Iris pigment epithelial cell (primary cell): ENCODE measurements at places on chromosomes 2 and 18.

DNA sequence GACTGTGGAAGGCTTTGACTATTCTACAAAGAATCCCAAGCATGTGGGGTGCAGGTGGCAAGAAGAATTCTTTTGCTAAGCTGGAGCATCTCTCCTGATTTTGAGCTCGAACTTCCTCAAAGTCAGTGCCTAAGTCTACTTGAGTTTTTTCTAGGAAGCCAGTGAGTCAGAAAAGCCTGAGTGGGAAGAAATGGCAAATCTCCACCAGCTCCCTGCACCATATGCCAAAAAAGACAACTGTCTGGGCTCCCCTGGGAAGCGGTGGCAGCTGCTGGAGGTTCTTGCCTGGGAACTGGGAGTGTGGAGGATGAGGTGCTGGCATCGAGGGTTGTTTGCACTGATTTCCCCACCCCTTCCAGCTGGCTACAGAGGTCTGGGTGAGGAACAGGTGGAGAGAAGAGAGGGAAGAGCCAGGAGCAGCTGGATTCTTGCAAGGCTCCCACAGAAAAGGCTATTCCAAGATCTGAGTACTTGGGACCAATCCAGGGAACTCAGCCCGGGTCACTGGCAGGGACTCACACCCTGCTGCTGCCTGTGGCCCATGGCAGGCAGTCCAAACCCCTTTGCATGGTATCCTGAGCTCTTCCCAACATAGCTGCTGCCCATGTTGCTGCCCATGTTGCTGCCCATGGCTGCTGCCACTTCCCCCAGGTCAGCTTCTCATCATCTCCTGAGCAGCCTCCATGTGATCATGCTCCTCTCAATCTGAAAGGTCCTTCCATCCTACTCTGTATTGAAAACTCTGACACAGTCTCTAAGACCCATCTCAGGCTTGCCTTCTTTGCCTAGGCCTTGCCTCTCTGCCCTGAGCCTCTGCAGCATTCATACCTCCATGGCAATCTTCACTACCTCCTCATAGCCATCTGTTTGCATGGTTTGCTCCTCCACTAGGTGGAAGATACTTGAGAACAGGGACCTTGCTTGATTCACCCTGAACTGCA lies 128.3 kb upstream of the SPATS2L start:
- peak; percentile 8 for DNase-seq

- DNase-seq, result peak; percentile 65
Observed at GRCh38 chr2:39114771-39115170, 6.1 kb downstream of the SOS1 start.

DNA sequence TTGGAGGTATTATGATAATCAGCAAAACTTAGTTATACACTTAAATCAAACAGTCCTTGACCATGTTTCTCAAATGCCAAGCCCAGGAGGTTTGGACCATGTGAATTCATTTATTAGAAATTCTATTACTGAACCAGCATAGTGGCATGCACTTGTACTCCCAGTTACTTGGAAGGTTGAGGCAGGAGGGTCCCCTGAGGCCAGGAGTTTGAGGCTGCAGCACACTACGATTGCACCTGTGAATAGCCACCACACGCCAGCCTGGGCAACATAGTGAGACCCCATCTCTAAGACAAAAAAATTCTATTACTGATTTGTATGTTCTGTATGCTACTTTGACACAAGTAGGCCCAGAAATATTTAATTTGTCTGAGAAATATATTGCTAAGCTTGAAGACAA lies 43.6 kb upstream of the FZD7 start:
- DNase-seq, result no peak

DNA sequence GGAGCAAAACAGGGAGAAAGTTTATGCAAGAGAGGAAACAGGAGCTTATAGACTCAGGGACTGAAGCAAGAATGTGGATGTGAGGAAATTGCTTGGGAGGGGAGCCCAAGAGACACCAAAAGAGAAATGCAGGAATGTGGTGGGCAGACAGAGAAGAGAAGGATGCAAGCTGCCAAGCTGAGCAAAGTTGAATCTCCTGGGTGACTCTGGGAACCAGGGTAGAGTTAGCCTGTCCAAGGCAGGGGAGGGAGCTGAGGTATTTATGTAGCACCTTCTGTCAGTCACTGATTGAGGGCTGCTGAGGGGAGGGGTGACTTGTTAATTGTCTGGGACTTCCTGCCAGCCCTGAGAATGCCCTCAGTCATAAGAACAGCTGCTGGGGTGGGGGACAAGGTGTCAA lies 464.3 kb downstream of the NBAS start:
- no peak for DNase-seq

GRCh38 chr2:157194097-157194688 lies 63.3 kb upstream of the GALNT5 start:
- DNase-seq, result peak; percentile 76

- DNase-seq, result no peak
Observed at GRCh38 chr2:15539999-15540398, 21.1 kb downstream of the NBAS start.

- DNase-seq, result no peak
Observed at GRCh38 chr2:241768850-241769249, 7.8 kb upstream of the GAL3ST2 start.

- no peak for DNase-seq
Observed at GRCh38 chr2:176621350-176621749, 352.1 kb downstream of the MTX2 start.

- peak; percentile 28 for DNase-seq
Observed at GRCh38 chr2:86193901-86194567, 1.2 kb downstream of the IMMT start.

- peak; percentile 12 for DNase-seq
Observed at GRCh38 chr2:164014068-164014731, 278.4 kb upstream of the FIGN start.

GRCh38 chr18:2135309-2135708 lies 436.0 kb downstream of the METTL4 start:
- no peak for DNase-seq

DNA sequence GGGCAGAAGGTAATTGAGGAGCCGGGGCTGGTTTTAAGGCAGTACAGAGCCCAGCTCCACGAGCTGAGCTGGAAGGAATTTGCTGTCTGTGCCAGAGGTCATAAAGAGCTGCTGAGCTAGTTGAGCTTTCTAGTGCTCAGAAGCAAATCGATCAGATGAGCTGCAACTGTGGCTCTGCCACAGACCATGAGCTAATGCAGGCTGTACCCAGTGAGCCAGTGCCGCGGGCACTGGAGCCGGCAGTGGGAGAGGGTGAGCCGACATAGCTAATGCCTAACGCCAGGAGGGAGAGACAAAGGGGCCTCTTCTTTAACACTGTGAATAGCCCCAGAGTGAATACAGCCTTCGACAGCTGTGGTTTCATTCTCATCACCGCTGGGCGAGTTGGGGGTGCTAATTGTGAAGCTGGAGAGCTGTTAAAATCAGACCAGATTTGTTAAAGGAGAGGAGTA lies 410.1 kb upstream of the TCF4 start:
- DNase-seq, result peak; percentile 24

DNA sequence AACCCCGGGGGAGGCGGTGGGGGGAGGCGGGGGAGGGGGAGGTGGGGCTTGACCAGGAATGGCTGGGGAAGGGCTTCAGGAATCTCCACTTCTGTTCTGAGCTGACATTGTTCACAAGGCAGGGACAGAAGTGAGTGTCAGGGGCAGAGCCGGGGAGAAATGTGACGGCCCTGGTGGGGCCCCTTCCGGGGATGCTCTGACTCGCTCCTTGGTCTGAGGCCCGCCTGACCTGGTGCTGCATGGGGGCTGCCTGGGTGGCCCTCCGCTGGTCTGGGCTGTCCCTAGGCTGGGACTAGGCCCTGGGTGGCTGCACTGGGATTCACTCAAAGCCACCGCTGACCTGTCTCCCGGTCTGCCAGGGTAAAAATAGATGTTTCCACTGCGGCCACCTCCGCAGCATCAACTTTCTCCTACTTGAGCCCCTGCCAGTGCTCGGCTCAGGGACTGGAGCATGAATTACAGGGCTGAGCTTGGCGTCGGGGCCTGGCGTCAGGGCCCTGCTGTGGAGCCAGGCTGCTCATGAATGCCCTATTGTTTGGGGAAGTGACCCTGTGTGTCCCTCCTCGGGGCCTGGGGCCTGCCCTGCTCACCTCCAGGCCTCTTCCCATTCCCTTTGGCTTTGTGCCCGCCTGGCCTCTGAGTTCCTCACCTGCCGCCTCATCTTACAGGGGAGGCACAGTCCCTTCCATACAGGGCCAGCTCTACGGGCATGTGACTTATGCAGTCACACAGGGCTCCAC lies 247.5 kb downstream of the DYSF start:
- DNase-seq, result no peak

DNA sequence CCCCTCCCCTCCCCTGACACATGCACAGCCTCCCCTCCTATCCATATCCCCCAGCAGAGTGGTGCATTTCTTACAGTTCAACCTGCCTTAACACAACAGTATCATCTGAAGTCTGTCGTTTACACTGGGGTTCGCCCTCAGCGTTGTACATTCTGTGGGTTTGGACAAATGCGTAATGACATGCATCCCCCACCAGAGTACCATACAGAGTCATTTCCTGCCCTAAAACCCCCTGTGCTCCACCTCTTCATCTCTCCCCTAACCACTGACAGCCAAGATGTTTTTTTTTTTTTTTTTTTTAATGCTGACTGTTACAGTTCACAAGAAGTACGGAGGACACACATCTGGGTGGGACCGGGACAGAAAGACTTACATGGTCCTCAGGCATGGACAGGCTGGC lies 22.6 kb downstream of the POMC start:
- DNase-seq, result no peak

- no peak for DNase-seq
Observed at GRCh38 chr18:9737006-9737405, 28.9 kb downstream of the RAB31 start.

DNA sequence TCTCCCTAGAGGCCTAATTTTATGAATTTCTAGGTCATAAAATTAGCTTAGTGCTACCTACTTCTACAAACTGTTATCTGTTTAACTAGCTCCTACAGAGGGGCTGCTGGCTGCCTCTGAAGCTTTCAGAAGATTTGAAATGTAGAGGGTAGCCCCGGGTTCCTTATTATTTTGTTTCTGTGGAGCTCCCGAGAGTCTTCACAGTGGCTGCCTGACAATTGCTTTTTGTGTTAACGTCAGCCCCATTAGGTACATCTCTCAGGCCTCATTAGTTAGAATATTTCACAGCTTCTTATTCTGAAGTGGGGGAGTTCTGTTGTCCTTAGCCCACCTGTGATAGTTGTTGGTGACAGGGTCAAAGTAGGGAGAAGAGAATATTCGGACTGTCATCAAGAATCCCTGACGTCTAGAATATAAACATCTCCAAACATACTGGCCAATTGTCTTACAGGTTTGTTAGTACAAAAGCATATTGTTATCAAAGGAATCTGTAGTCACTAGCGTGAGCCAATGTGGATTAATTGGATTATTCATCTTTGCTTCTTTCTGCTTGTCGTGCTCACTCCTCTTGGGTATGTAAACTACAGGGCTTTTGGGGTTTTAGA lies 77.5 kb downstream of the DIS3L2 start:
- DNase-seq, result no peak

GRCh38 chr2:98468621-98469236 lies 24.1 kb downstream of the INPP4A start:
- peak; percentile 38 for DNase-seq

- DNase-seq, result no peak
Observed at GRCh38 chr2:86566821-86567190, 3.6 kb upstream of the CHMP3 start.

- no peak for DNase-seq
Observed at GRCh38 chr2:240395448-240395847, 40.0 kb upstream of the GPC1 start.

GRCh38 chr2:157061799-157062198 lies 195.7 kb upstream of the GALNT5 start:
- no peak for DNase-seq

DNA sequence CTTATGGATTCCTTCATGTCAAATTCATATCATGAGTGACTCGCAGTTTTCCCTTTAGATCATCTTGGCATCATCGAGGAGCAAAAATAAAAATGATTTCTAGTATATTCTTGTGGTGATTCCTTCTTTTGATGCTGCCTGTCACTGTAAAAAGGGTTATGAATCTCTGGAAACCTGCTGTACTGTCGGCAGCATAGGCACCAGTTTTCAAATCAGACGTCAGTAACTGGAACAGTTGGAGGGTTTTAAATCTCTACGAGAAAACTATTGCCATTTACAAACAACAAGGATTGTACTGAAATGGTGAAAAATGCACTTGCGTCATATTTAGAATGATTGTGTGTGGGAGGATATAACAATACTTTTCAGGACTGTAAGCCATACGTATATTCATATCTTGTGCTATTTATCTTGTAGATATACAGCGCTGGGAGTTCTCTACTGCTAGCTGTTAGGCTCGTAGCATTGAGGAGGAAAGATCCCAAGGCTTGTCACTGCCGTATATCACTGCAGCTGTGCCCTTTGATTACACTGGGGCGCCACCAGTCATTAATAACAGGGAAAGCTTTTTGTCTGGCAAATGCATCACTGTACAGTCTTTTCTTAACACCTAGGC lies 320.7 kb downstream of the MTX2 start:
- DNase-seq, result peak; percentile 23

DNA sequence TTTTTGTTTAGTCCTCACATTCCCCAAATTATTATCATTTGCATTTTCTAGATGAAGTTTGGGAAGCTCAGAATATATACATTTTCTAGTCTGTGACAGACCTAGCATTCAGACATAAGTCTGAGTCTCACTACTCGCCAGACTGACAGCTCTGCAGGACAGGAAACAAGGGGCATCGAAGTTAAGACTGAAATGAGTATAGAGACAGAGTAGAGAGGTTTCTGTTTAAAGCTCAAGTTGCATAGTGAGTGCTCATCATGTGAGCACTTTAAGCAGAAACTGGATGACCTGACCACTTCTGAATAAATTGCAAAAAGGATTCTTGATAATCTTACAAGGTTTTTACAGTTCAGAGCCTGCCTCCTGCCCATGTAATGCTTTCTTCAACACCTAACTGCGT lies 1.1 kb downstream of the HADHB start:
- peak; percentile 50 for DNase-seq

- no peak for DNase-seq
Observed at GRCh38 chr2:224924631-224925030, 117.6 kb downstream of the DOCK10 start.

- no peak for DNase-seq
Observed at GRCh38 chr2:205797866-205798265, 115.6 kb downstream of the NRP2 start.

DNA sequence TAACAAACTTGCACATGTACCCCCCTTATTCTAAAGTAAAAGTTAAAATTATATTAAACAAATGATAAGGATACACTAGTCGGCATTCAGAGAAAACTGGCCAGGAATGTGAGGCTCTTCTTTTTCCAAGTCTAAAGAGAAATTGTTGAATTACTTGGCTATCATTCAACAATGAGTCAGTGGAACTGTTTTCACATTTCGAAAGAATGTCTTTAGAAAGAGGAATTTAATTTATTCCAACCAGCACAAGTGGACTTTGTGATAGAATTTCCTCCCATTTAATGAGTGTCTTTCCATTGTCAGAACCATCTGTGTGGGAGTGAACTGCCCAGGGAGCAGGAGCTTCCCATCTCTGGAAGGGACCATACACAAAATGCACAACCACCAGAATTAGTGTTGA lies 792.2 kb downstream of the EPHA4 start:
- peak; percentile 84 for DNase-seq

DNA sequence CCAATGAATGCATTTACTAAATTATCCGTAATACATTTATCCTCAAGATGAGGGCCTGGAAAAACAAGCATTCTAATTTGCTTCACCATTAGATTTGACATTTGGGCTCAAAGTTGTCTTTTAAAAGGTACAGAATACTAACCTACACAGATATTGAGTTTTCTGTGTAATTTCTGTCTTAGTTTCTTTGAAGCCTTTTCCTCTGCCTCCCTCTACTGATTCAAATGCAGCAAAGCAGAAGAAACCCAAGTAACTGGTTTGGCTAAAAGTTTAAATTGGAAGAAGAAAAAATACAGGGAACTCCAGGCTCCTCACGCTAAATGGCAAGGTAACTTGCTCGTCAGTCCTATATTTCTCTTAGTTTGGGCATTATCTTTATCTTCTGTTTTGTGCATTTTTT lies 53.3 kb upstream of the SLC5A7 start:
- DNase-seq, result peak; percentile 38
